ENCODE measurements at places on chromosomes 3 and 15.

DNA sequence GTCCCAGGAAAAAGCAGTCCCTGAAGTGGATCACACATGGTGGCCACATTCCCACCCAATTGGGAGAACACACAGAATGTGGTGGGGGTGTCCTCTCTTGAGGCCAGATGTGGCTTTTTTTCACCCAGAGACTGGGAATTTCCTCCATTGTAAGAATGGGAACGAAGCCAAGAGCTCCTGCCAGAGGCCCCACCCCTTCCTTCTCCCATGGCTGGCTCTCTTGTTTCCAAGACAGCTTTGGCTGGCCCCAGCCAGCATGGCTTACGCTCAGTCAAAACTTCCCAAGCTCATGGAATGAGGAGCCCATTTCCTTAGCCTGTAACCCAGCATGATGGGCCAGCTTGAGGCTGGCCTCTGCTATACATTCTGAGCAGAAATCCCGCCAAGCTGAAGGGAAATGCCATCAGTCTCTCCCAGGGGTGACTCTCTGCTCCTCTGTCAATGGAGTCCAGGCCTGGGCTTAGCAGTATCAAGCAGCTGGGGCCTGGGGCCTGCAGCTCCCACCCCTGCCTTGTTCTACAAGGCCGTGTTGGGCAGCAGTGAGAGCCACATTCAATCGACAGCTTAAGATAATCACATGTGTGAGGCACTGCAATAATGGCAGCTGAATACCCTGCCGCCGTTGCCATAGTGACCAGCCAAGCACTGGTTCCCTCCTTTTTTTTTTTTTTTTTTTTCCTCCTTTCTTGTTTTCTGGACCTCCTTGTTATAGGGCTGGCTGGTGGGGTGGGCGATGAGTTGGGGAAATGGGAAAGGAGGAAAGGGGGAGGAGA is 142.4 kb downstream of the EPHB1 start:
- DNase-seq, result no peak

DNA sequence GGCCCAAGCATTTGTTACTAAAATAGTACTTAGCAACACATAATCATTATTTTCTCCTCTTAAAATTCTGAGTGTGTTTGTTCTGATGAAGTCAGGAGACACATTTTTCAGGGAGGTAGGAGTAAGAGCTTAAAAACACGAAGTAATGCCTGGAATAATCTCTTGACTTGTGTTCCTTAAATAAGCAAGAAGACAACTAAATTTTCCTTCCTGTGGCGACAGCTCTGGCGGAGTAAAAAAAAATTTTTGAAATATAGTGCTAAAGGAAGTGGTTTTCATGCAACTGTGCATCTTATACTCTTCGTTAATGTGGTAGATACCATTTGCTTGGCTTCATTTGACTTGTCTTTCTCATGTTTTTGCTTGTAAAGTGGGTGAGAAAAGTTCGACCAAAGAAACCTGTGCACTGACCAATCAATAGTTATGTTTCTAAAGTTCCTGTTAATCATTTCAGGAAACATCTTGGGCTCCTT is 11.1 kb upstream of the MBNL1 start:
- DNase-seq, result no peak

DNA sequence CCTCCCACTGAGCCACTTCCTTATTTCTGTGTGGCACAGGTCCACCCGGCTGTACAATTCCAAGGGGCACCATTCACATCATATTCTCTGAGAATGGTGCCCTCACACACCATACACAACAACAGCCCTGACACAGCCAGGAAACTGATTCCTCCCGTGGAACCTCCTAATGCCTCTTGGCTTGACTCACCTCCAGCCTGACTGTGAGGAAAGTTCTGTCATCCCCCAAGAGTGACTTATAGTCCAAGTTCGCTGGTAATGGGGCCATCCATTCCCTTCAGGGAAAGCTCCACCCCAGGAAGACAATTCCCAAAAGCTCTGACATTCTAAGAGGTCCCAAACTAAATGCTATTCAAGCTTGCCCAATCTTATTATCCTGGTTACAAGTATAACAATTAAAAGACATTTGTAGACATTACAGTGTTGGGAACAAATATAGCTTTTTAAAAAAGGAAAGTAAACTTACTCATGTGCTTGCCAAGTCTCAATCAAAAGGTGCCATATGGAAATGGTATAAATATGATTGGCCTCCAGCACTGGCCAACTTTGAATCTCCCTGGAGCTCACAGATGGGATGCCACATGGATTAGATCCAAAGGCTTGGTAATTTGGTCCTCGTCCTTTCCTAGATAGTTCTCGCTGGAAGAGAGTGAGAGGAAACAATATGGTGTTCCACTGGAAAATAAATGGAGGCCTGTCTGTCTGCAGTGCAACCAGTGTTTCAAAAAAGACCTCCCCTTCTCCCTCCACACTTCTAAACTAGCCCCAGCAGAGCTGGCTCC is 56.3 kb upstream of the PSMD6 start:
- no peak for DNase-seq

GRCh38 chr3:62436785-62437184 is 63.4 kb upstream of the FEZF2 start:
- DNase-seq, result no peak

GRCh38 chr3:136819392-136819730 is 435 bp downstream of the SLC35G2 start:
- peak; percentile 11 for DNase-seq

DNA sequence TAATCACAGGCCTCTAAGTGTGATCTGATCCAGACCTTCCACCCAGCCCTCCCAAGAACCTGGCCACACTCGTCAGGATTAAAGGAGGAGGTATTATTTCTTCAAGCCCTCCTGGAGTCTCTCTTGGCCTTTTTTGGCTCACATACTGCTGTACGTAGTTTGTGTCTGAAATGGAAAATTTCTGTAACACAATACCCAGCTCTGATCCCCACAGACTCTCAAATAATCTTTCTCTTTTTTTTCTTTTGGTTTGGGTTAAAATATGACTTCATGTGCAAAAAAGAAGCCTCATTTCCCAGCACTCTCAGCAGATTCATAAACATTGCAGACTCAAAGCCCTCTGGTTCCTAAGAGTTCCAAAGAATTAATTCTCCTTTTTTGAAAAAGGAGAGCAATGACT is 96.5 kb upstream of the PHLDB2 start:
- no peak for DNase-seq

DNA sequence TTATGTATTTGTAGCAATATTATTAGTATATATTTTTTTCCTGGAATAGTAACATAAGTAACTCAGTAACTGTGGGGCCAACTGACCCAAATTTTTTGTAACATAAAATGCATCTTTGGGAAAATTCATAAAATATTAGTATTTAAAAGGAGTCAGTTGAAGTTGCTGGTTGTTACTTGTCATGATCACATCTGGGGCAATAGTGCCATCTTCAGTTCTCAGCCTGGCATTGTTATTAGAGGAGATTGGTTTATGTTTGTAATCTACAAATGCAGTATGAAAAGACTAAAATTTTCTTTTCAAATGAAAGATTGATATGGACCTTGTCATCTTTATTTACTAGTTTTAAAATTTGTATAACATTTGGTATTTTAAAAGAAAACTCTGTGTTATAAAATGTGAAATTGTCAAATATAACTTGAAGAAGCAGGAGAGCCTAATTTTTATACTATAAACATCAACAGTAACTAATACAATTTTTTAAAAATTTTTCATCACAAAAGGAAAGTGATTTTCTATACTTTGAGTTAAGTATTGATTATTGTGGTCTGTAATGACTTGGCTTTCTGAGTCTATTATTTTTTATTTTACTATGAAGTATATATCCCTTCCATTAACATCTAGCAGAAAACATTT is 38.8 kb upstream of the MLF1 start:
- DNase-seq, result no peak

Data from stimulated activated CD4-positive, alpha-beta T cell treated with anti-CD3 and anti-CD28 coated beads, Interleukin-1b, Interleukin-23, amount 100 ng/mL, for 4 hours (primary cell).